CD4-positive, CD25-positive, alpha-beta regulatory T cell (primary cell): ENCODE measurements at places on chromosomes 3 and 15. TPM values are rescaled to one million over a fixed set of nuclear protein-coding genes. Genes with fewer than 3 reads are reported as not detected.

- peak; percentile 21 for DNase-seq
Measured at GRCh38 chr3:71753701-71754609, at the start of gene GPR27. GPR27 (plus strand) TSS chr3:71753855; CDS start chr3:71754050, 195 bp downstream.

GRCh38 chr3:30747771-30748281 is 141.4 kb downstream of the TGFBR2 start:
- no peak for DNase-seq

DNA sequence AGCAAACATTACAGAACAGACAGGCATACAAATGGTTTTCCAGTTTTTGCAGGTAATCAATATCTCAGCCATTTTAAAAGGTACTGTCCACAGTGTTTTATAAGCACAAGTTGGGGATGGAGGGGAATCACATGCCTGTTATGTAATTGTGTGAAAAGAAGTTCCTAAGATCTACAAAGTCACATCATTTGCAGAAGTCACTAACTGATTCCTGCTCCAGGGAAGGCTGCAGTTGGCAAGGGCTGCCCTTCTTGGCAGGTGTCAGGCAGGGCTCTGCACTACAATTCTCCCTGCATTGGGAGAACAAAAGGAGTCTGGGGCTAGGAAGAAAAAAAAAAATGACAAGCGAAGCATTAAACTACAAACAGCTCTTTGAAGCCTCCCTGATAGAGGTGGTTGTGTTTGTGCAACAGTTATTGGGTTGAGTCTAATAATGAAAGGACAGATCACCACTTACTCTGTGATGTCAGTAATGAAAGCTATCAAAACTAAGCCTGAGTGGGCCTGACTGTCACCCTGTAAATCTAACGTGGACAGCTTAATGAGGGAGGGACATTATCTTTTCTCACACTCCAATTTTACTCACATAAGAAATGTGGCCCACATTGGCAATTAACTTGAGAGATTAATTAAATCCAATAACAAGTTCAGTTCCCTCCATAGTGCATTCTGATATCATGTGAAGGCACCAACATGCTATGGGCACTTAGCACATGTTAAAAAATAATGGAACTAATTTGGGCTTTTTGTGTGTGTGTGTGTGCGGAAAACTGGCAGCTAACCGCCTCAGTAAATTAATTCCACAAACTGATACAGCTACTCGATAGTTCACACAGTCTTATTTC is 242.9 kb downstream of the FHIT start:
- DNase-seq = no peak

DNA sequence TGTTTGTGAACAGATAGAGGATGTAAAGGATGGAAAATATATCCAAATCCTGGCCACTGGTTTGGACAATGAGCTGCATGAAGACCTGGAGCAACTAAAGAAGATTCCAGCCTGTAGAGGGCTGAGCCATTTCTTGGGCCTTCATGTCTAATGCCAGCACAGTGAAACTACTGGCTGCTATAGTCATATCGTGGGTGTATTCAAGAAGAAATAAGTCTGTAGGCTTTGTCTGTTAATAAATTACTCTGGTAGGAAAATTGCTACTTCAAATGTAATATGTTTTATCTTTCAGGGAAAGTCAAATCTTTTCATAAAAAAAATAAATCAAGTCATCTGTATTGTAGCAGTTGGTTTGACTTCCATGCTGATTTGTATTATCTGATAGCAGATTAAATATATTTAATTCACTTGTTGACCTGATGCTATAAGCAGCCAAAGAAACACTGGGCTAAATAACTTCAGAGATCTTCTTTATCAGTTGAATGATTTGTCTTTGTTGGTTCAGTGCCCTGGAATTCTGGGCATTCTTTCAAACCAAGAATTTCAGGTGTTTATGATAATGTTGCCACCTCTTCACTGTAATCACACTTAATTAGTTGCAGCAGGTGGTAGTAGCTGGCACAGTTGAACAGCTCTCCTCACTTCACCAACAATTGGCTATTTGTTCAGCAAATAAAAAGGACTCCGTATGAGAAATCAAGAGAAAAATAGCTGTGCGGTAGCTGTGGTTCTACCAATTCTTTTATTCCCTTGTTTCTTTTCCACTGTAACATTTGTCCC is 1109.5 kb downstream of the NSUN3 start:
- no peak for DNase-seq

DNA sequence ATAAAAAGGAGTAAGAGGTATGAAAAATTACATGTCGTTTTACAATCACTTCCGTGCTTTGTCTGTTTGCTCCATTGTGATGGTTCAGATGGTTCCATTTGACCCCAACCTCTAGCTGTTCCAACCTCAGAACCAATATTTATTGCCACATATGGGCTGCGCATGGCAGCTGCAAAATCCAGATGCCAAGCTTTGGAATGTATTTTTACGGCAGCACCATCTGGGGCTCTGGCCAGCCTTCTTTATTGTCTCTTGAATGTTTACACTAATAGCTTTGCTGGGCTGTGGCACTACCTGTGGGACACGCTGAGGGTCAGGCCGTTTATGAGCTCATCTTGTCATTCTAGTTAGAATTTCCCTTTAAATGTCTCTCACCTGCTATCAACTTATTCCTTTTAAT is 219.8 kb downstream of the ROBO2 start:
- no peak for DNase-seq

- no peak for DNase-seq
Measured at GRCh38 chr3:5811016-5811415, 623.5 kb downstream of the EDEM1 start.

- no peak for DNase-seq
Measured at GRCh38 chr15:92989470-92989869, 89.3 kb downstream of the CHD2 start.

DNA sequence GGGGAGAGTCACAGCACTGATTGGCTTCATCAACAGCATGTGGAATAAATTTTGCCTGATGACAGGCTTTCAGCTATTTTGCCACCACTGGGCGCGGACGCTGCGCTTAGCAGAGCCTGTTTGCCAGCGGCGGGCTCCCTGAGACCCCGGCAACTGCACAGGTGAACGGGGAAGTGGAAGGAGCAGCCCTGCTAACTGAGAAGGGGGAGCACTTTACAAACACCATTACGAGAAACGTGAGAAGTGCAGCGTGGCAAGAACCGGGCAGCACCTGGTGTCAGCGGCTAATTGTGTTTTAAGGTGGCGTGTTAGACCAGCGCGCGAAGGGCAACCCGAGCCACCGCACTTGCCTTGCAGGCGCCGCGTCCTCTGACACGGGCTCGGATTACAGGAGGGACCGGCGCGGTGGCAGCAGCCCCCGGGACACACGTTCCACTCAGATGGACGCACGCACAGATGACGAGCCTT is 307.8 kb upstream of the ARRDC4 start:
- no peak for DNase-seq

DNA sequence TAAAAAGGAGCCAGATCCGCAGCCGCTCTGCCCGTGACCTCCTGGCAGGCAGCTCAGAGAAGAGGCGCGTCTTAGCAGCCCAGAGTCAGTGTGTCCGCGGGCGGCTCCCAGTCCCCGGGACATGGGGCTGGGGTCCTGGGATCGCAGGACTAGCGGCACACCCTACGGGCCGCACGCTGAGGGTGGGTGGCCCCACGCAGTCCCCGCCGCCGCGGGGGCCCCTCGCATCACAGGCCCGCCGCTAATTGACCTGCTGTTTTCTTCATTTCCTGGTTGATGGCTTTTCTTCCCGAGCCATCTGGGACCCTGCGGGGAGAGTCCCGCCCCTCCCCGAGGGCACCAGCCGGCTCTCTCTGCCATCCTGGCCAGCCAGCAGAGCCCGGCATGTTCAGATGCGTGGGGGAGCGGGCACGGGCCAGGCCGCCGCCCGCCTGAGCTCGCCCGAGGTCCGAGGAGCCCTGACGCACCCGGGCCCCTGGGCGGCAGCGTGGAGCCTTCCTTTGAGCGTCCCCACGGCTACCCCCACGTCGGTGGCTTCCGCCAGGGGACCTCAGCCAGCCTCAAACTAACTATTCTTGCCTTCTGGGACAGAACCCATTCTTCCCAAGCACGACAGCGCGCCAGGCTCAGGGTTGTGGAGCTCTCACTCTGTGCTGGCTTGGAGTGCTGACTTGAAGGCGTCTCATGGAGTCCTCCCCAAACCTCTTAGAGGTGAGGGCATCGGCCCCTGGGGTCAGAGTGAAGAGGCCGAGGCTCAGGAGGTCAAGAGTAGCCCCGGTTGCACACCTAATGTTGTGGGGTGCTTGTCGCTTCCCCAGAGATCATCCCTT is 34.6 kb upstream of the CACNA2D3 start:
- no peak for DNase-seq

GRCh38 chr15:34850121-34850520 is 54.8 kb upstream of the ACTC1 start:
- DNase-seq = no peak

- no peak for DNase-seq
Measured at GRCh38 chr3:140736863-140737460, 59.1 kb downstream of the TRIM42 start.

DNA sequence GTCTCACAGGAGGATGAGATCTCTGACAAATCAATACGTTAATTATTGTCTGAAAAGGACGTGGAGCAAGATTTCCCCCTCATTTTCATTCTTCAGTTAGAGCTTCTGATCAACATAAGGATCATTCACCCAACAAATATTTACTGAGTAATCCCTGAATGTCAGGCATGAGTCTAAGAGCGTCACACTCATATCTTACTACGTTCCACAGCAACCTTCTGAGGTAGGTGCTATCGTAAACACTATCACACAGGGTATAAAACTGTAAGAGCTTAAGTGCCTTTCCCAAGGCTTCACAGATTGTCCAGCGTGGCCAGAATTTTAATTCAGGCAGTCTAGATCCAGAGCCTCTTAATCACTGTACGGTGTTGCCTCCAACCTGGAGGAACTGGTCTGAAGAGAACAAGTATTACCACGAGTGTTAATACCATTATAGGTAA is 10.6 kb upstream of the TM4SF1 start:
- no peak for DNase-seq

DNA sequence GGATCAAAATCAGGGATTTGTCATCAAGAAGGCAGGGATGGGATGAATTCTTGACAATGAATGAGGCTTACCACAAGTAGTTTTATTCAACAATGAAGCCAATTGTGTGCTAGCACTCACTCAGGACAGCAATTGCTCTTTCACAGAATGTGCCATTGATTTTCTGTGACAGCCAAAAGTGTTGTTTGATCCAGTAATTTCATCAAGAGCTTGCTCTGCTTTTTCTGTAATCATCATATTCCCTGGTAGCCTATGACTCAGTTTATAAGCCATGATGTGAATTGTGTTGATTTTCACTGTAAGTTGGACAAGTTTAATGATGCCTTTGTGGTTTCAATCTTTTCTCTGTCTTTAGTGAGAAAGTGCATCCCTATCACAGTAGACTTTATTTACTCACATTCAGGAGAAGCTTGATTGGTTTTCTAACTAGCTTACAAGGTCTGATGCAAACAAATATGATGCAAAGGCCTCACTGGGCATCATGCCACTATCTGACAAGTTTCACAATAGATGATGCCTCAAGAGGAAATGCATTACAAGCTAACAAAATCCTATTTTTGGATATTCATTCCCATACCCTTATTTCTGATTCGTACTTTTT is 13.6 kb upstream of the CSRNP1 start:
- DNase-seq = no peak

- DNase-seq = no peak
Measured at GRCh38 chr3:29552051-29552450, 271.2 kb downstream of the RBMS3 start.

GRCh38 chr3:151283907-151284461 is 5.6 kb upstream of the P2RY14 start:
- no peak for DNase-seq

DNA sequence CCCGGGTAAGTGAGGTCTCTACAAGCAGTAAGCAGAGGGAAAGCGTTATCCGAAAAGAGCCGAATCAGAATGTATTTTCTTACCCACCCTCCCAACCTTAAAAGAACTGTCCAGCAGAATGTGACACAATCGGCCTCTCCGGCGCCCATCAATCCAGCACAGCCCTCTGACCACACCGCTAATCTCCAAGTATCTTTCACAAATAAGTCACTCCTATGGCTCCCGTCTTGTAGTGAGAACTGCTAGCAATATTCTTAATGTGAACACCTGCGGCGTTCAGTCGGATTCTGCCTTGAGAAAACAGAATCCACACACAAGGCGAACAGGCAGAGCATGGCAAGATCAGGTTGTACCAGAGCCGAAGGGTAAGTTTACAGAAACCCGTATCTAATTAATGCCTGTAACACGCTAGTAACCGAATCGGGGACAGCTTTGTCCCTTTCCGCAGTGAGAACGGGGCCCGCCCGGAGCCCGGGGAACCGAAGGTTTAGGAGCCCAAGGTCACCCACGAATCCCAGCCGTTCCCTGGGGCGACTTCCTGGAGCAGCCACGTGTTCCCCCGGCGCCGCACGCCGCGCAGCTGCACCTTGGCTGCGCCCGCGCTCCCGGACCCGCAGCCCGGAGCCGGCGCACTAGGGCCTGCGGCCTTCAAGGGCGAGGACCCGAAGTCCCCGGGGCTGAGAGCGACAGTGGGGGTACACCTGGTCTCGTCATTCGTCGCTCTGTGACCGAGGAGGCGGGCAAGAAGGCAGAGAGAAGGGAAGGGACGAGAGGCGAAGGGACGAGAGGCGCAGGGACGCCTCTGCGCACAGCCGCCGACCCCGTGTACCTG is 672 bp downstream of the TFRC start:
- peak; percentile 70 for DNase-seq

- DNase-seq = no peak
Measured at GRCh38 chr3:170717410-170718402, 131.8 kb upstream of the SLC7A14 start.

- no peak for DNase-seq
Measured at GRCh38 chr3:125115640-125116039, 59.8 kb upstream of the HEG1 start.

DNA sequence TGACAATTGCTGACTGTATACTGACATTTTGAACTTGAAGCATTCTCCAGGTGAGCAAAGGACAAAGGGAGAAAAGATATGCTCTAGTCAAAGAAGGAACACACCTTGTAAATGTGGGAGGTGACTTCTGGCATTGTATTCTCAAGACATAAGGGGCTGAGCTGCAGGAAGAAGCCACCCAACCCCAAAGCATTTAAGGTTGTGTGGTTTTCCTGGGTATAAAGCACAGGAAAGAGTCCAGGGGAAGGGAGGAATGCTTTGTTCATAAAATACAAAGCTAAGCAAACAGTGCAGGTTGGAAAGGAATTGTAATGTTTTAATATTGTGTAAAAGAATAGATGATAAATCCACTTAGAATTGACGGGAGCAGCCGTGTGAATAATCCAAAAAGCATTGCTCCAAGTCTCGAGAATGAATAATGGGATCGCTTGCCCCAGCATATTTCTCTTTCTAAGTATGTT is 102.4 kb upstream of the LRIG1 start:
- DNase-seq = no peak

DNA sequence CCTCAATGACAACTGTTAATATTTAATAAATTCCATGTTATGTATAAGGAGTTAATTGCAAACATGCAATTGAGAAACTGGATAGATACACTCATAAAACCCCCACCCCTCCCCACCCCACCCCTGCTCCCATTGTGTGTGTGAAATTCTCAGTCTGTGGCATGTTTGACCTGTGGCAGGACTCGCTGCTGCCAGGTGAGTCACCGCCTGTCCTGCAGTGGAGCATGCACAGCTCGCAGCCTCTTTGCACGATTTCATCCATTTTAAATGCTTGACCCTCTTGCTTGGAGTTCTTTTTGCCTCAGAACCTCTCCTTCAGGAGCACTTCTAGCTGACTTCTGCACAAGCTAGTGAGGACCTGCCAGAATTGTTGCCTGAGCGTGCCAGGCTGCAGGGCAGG is 5.3 kb upstream of the APEH start:
- no peak for DNase-seq

HESX1 gene
- polyA plus RNA-seq = not detected

AQP9 gene
- polyA plus RNA-seq = not detected

ISL2 gene
- not detected for polyA plus RNA-seq

FGD5 gene
- polyA plus RNA-seq = not detected

FOXL2NB gene
- polyA plus RNA-seq = not detected

GALNT15 gene
- polyA plus RNA-seq = not detected

CPEB1 gene
- polyA plus RNA-seq = 0.68 TPM

CSK gene
- 151 TPM for polyA plus RNA-seq

TSPAN3 gene
- polyA plus RNA-seq = 30.2 TPM
